ENCODE measurements at places on chromosomes 1 and 21.

- no peak for DNase-seq
Observed at GRCh38 chr1:212700223-212700891, 717 bp upstream of the BATF3 start.

DNA sequence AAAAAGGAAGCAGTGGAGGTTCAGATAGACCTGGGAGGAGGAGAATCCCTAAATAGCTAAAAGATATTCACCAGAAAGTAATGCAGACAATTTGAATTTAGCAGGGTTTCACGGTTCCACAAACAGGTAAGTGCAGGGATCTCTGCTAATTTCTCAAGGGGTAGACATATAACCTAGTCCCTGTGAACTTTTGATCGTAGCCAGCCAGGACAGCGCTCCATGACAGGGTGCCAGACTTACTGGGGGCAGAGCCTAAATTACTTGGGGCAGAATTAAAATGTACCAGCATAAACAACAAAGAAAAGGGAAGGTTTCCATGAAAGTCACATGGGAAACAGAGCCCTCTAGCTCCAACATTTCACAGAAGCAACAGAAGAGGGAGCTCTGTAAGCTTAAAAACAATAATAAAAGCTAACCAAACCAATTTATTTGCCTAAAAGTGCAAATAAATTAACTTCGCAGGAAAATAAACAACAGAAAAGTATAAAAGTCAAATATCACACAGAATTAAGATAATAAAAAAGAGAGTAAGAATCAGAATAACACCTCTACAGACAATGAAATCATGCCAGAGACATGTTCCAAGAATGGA lies 198.3 kb downstream of the DUSP10 start:
- no peak for DNase-seq

GRCh38 chr1:90572446-90572845 lies 144.7 kb downstream of the BARHL2 start:
- DNase-seq, result no peak

DNA sequence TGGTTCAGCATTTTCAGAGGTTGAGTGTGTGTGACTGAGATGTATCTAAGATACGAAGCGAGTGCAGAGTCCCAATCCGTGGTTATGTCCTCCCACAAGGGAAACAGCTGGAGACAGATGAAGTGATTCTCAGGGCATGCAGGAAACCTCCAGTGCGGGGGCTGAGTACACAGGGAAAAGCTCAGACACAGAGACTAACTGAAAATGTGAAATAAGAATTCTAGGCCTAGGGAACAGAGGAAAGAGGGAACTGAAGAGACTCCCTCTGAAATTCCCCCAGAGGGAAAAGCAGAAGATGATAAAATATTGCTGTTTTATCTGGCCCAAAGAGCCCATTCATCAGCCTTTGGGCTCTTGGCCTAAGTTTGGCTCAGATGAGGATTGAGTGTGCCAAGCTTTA lies 116.8 kb downstream of the LRRC53 start:
- no peak for DNase-seq

GRCh38 chr1:15181564-15181963 lies 28.0 kb downstream of the TMEM51 start:
- DNase-seq, result no peak

DNA sequence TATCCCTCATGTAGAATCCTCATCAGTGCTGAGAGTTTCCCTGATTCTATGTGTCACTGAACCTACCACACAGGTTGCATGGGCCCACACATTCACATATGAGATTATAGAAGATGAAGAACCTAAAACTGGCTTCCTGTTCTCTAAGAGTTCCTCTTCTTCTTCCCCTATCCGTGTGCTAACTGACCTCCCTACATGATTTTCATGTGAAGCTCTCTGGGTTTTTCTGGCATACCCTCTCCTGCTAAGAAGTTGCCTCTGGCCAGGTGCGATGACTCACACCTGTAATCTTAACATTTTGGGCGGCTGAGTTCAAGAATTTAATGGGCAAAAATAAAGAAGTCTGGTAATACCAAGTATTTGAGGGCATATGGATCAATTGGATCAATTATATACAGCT lies 5.5 kb upstream of the CD244 start:
- no peak for DNase-seq

DNA sequence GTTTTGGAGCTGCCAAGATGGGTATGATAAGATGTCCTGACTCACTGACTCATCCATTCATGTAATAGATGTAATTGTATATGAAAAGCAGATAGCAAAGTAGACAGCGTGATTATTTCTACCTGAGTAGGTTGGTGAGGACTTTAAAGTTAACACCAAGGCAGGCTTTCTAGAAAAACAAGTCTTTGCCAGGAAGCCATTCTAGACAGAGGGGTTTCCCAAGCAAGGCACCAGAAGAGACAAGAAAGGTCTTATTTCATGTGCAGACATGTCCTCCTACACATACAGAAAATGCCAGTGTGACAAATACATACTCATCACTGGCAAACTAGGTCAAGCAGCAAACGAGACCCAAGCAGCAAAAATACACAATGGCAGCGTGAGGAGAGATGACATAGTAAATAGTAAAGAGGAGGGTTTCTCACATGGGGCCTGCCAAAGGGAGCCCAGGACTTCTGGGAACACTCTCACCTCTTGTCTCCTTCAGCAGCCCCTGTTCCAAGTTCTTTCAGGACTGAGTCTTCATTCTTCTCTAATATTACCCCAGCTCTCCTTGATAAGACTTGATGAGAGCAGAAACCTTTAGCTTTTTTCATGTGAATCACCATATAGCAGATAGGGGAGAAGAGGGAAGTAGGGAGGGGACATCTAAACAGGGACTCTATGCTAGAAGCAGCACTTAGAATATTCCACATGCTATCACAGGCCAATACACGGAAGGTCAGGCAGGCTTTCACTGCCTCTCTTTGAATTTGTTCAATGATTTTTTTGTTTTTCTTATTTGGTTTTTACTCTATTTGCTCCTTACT lies 114.6 kb upstream of the ATP1B1 start:
- no peak for DNase-seq

- DNase-seq, result no peak
Observed at GRCh38 chr1:39268112-39268581, 63.7 kb downstream of the MACF1 start.

DNA sequence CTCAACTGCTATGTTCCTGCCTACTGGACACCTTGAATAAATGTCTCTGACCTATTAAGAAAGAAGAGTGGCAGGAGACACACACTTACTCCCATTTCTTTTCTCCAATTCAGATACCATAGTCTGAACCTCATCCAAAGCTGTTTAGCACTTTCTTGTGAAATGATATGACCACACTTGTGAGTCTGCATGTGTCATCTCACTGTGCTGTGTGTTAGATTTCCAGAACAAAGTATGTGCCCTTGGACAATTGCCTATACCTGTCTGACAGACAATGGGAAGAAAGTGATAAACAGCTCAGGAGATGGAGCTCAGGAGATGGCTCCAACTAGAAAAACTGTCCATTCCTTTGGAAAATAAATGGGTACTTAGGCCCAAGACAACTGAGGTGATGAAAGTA lies 48.4 kb downstream of the USP48 start:
- no peak for DNase-seq

- no peak for DNase-seq
Observed at GRCh38 chr1:223667484-223668182, 2.1 kb upstream of the CAPN8 start.

- no peak for DNase-seq
Observed at GRCh38 chr1:204384636-204385352, 25.1 kb upstream of the PLEKHA6 start.

DNA sequence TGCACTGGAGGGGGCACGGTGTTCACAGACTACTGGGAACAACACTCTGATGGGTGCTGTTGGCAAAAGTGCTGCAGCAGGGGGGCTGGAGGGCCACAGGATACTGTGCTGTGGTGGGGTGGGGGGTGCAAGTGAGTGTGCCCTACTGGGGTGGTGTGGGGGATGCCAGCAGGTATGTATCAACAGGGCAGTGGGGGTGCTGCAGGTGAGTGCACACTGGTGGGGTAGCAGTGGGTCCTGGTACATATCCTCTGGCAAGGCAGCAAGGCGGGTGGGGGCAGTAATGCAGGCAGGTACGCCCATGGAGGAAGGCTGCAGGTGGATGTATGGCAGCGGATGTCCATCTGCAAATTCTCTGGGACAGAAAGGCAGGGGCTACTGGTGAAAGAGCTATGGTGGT lies 48.8 kb upstream of the CD53 start:
- no peak for DNase-seq

- no peak for DNase-seq
Observed at GRCh38 chr21:16169102-16169511, 439.3 kb downstream of the USP25 start.

GRCh38 chr1:234972411-234973191 lies 156.0 kb downstream of the TOMM20 start:
- DNase-seq, result no peak

GRCh38 chr1:213419401-213420030 lies 368.5 kb downstream of the RPS6KC1 start:
- DNase-seq, result no peak

DNA sequence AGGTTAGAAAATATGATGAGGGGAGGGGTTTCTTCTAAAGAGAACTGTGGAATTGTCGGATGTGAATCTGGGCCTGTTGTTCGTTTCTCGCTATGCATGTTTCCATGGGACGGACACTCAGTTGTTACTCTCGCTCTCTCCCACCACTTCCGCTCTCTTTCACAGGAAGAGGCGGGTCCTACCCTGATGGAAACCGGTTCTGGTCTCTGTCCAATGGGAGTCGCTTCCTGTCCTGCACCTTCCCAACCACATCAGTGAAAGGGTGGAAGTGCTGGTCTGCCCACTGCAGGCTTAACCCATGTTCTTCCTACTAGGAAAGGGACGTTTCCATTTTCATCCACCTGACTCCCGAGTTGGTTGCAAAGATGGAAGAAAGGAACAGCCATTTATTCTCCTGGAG lies 119.4 kb downstream of the KCNJ15 start:
- no peak for DNase-seq

DNA sequence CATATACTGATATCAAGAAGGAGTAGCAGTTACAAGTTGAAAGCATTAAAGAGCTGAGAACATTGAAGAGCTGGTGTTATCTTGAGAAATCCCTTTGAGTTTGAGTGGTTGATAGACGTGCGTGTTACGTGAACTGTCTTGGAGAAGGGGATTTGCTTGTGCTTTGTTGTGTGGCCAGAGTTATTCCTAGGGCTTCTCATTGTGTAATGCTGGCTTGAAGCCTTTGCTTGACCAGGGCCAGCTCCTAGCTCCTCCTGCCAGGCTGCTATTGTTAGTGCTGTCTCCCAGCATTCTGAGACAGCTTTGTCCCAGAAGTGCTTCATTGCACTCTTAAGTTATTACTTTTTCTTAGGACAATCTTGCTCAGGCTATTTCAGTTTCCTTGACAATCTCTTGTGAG lies 116.2 kb upstream of the KCNK2 start:
- no peak for DNase-seq

- no peak for DNase-seq
Observed at GRCh38 chr1:65793359-65793732, 651 bp downstream of the PDE4B start.

DNA sequence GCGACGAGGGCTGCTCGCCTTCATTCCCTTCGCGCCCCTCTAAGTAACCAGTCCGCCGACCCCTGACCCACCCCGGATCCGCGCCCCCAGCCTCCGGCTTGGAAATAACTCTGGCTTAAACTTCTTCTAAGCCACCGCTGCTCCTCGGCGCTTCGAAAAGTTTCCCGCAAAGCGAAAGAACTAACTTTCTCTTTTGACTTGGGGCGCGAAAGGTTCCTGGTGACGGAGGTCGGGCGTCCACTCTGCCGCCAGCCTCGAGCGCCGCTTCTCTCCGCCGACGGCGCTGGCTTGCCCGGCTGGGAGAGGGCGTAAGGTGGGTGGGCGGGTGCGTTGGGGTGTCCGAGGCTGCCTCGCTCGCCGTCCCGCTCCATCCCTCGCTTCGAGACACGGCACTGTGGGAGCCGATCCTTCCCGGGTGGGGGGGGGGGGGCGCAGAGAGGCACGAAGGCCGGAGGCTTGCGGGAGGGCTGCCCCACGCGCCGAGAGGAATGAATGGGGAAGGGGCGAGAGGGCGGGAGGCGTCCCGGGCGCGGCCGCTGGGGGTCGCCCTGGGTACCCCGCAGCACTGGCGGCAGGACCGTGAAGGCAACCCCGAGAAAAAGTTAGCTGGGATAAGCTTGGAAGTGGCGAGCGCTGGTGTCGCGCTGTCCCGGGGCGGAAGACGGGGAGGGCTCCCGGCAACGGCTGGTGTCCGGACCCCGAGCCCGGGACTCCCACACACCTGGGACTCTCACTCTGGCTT lies 569 bp downstream of the ATF3 start:
- no peak for DNase-seq

DNA sequence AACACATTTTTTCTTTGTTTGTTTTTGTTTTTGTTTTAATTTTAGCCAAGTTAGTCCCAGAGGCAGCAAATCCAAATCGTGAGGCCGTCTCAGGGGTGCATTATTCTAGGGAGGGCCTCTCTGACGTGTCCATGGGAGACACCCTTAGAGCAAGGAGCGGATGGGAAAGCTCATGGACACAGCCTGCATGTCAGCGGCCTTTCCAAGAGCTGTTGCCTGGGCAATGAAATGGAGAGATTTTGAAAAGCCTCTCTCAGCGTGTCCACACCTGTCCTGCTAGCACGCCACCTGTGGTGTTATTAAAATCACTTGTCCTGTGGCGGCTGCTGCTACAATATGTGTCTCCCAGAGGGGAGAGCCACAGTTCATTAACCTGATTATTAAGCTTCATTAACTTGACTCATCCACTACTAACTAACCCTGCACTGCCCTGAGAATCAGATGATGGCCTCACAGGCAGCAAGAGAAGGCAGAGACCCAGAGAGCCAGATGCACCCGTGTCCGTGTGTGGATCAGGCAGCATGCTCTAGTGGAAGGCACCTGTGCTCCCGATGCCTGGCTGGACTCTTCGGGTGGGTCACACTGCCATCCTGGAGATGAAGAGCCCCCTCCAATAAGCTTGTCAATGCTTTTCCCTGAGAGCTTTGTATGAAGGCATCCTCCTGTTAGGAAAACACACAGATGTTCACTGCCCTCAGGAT lies 133.3 kb downstream of the PGBD5 start:
- DNase-seq, result no peak

GRCh38 chr1:50271968-50272578 lies 151.2 kb downstream of the DMRTA2 start:
- no peak for DNase-seq

GRCh38 chr1:226688056-226688748 lies 50.9 kb downstream of the ITPKB start:
- DNase-seq, result no peak

DNA sequence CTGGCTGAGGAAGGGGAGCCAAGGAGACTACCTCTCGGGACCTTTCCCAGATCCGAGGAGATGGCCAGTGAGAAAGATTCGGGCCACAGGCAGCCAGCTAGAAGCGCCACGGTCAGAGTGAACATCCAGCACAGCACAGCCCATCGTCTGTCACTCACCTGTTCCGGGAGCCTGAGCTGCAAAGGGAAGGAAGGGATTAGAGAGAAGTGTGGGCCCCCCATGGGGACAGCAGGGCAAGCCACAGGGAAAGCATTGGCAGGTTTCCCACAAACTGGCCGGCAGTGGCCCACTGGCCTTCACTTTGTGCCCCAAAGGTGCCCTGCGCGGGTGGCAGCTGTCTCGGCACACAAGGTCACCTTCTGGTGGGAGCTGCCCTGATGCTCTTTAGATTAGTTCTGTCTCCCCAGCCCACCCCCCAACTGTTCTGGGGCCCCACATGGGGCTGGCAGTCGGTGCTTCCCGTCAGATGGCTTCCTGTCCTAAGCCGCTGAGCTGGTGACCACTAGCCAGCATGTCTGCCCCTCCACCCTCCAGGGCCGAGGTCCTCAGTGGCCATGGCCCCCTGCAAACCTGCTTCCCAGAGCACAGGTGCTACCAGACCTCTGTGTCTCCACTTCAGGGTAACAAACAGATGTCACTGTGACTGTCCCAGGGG lies 56.7 kb downstream of the LACTBL1 start:
- no peak for DNase-seq

Measured in activated CD8-positive, alpha-beta memory T cell treated with anti-CD3 and anti-CD28 coated beads for 1 hour (primary cell).